Left ventricle myocardium inferior (tissue), 1 donor: ENCODE measurements at places on chromosomes 2 and 18. TPM values are rescaled to one million over a fixed set of nuclear protein-coding genes. Genes with fewer than 3 reads are reported as not detected.

UNC80 gene
- total RNA-seq: 0.03 TPM

GRCh38 chr2:175025233-175025632, 20.1 kb upstream of the CHN1 start:
- no peaks in the 10 kb centered on the region for H3K36me3 ChIP-seq
- no peak overlapping the region for H3K4me3 ChIP-seq
- no peaks in the 10 kb centered on the region for H3K27me3 ChIP-seq
- DNase-seq: no peak
- no peaks in the 10 kb centered on the region for H3K4me1 ChIP-seq

GRCh38 chr2:208195531-208195930, 5.7 kb upstream of the C2orf80 start:
- DNase-seq: no peak
- peaks cover 13% of the 10 kb centered on the region for H3K27me3 ChIP-seq
- H3K4me1 ChIP-seq: no peaks in the 10 kb centered on the region
- no peak overlapping the region for H3K4me3 ChIP-seq
- H3K36me3 ChIP-seq: no peaks in the 10 kb centered on the region

CCT4 gene
- total RNA-seq: 92.7 TPM

GRCh38 chr2:80591233-80591632, 286.7 kb upstream of the LRRTM1 start:
- no peak overlapping the region for H3K4me3 ChIP-seq
- H3K36me3 ChIP-seq: no peaks in the 10 kb centered on the region
- no peaks in the 10 kb centered on the region for H3K27me3 ChIP-seq
- no peak for DNase-seq
